CD4-positive, alpha-beta T cell treated with Interleukin-6 at 100 ng/mL for 8 hours (primary cell): ENCODE measurements at places on chromosomes 7 and 10.

DNA sequence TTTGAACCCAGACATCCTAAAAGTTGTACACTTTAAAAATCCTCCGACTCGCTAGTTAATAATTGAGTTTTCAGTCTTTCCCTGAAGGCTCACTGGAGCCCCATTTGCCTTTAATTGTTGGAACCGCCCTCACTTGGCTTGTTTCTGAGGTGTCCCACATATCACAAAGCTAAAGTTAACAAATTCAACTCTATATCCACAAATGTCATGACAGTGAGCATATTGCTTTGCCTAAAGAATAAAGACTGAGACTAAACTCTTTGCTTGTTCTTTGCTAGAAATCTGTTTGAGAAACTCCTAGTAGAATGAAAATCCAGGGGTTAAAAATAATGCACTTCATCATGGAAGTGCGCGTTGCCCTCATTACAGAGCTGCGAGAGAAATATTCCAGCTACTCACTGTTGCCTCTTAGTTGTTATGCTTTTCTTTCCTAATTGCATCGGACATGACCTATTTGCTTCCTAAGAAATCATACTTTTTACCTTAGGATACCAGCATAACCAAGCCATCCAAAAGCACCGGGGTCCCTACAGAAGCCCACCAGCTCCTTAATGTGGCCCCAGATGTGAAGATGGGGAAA is 752 bp downstream of the THSD7A start:
- no peak for DNase-seq

DNA sequence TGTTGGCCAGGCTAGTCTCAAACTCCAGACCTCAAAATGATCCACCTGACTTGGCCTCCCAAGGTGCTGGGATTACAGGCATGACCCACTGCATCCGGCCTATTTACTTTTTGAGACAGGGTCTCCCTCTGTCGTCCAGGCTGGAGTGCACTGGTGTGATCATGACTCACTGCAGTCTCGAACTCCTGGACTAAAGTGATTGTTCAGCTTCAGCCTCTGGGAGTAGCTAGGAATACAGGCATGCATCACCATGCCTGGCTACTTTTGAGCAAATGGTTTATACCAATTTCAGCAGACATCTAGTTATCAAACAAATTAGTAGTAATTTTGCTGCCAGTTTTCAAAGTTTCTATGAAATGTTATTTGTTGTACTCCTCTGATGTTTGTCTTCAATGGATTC is 2.2 kb upstream of the WAC start:
- DNase-seq: no peak

- DNase-seq: no peak
Measured at GRCh38 chr10:101249171-101249581, 19.9 kb upstream of the LBX1 start.

DNA sequence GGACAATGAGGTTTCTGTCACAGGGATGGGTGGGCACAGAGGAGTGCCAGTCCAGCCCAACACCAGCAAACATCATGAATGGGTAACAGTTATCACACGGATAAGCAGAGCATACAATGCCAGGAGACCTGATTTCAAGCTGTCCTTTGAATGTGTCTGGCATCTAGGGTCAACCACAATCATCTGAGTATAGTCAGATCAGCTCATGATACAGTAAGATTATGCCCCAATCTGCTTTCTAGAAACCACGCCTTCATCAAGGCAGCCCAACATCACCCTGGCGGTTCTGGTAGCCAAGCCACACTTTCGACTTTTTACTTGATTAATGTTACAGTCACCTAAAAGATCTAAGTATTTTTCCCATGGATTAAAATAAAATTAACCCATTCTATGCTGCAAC is 10.5 kb downstream of the FAM171A1 start:
- DNase-seq: no peak

DNA sequence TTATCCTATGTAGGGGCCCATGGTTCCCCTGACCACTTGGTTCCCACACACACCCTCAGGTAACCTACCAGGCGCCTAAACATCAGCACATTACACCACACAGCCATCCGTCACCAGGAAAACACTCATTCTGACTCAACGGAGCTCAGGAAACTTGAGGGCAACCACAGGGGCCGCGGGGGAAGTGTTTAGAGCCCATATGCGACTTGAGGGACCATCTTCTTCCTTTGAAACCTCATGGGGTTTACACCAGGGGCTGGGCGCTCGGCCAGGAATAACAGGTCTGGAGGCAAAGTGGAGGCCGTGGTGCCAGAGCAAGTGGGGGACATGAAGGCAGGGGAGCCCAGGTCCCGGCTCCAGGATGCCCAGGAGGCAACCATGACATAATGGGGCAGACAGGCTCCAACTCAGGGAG is 1.5 kb downstream of the STX1A start:
- peak; percentile 75 for DNase-seq

- no peak for DNase-seq
Measured at GRCh38 chr7:192701-193480, 520 bp downstream of the FAM20C start.

DNA sequence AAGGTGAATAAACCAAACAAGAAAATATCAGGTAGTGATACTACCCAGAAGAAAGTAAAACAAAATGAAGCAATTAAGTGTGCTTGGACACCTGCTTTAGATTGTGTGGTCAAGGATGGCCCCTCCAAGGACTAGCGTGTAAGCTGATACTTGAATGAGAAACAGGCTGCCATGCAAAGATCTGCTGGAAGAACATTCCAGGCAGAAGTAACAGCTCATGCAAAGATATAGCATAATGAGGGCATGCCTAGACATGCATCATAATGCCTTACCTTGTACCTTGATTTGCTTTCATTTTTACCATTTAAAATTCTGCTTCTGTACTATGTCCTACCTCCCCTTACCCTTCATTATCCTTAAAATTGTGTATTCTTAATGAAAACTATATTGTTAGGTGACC is 74.8 kb upstream of the HDAC9 start:
- DNase-seq: no peak

DNA sequence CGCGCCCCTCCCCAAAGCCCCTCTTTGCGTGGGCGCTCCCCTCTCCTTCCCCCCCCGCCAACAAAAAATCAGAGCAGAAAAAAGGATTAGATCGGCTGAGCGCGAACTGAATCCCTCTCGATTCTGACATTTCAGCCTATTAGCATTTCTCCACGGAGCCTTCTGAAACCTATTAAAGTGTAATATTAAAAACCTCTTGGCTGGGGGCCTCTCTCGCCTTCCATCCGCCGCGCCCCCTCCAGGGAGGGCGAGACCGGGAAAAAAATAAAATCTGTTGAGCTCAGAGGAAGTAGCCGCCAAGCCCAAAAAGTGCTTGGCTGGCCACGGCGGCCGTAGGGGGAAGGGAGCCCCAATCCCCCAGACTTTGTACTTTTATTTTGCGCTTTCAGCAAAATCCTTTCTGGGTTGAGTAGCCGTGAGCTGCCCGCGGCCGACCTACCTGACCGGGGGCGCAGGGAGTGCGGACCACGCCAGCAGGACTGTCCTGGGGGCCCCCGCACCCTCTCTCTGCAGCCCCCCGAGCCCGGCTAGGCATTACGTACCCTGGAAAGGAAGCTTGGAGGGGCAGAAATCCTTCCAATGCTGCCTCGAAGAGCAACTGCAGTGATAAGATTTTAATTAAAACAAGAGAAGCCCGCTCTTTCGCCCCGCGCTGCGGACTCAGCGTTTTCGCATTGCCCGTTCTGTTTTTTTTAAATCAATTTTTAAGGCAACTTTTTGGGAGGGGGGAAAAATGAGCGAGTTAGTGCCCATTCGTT is 1.3 kb upstream of the TNRC18 start:
- DNase-seq: no peak

- no peak for DNase-seq
Measured at GRCh38 chr7:1130021-1130990, 29.7 kb downstream of the ZFAND2A start.

DNA sequence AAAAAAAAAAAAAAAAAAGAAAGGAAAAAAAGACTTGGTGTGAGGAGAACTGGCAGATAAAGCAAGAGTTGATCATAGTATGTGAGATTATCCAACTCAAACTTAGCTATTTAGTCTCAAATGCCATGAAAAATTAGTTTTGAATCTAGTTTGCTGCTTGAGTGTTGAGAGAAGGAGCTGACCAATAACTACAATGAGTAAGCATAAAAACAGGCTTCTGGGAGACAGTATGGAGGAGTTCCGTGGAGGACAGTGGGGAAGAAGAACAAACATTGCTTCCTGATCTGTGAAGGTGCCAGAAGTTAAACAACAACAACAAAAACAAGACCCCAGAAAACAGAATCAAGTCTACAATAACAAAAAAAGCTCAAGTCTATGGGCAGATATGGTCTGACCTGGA is 317.1 kb upstream of the POT1 start:
- no peak for DNase-seq

- no peak for DNase-seq
Measured at GRCh38 chr10:48390558-48390871, 84.0 kb downstream of the MAPK8 start.

DNA sequence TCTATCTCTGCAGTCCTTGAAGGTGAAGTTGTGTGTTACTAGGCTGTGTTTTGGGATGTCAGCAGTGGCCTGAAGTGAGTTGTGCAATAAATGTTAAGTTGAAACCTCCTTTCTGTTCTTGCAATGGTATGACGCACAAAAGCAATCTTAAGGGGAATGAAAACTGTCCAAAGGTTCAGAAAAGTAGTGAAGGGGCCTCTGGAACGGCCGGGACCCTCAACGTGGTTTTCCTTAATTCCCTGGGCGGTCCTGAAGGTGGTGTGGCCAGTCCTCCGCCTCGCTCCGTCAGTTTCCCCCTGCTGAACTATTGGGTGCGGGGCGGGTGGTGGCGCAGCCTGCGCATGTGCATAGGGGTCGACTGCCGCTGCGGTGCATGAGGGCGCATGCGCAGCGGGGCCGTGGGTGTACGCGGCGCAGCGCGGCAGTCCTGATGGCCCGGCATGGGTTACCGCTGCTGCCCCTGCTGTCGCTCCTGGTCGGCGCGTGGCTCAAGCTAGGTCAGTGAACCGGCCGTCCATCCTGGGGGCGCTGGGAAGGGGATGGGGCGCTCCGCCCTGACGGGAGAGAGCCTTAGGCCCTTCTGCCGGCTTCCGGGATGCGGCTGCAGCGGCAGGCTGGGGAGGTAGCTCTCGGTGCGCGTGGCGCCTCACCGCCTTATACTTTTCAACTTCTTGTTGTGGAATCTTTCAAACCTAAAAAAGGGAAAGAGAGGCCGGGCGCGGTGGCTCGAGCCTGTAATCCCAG is at the start of gene SUMF2:
SUMF2 (plus strand) TSS at position 405 of the 744 bp plus-strand sequence; CDS start at position 431, 26 bp downstream.
- DNase-seq: peak; percentile 87

GRCh38 chr7:132279718-132280117 is 296.6 kb downstream of the PLXNA4 start:
- DNase-seq: no peak

- no peak for DNase-seq
Measured at GRCh38 chr10:86292462-86293395, 73.9 kb downstream of the GRID1 start.

- no peak for DNase-seq
Measured at GRCh38 chr10:120996456-120997034, 145.4 kb downstream of the WDR11 start.

DNA sequence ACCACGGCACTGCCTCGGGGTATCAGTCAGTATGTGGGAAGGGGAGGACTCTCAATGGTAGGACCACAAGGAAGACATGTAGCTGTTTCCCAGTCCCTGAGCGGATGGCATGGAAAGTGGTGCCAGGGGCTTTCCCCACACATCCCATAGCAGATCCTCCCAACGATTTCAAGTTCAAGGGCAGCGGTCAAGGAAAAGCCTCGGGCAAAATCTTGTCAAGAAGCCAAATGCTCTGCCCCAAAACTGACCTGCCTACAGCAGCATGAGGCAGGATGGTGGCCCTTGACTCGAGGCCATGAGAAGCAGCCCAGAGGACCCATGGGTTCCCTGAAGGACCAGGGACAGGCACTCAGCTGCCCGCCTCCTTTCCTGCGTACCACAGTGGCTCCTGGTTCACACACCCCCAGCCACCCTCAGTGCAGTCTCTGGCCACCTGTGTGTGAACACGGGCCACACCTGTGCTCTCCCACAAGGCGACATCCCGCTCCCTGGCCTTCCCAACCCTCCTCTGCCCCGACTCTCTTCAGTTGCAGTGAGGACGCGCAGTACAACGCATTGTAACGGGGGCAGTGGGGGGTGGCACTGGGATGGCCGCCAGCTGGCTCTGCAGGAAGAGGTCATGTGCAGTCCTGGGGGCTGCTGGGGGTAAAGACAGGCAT is 43.6 kb downstream of the CTBP2 start:
- no peak for DNase-seq

- DNase-seq: no peak
Measured at GRCh38 chr7:155874010-155874409, 61.7 kb upstream of the SHH start.

- DNase-seq: no peak
Measured at GRCh38 chr7:111835066-111835465, 272.8 kb upstream of the IMMP2L start.

DNA sequence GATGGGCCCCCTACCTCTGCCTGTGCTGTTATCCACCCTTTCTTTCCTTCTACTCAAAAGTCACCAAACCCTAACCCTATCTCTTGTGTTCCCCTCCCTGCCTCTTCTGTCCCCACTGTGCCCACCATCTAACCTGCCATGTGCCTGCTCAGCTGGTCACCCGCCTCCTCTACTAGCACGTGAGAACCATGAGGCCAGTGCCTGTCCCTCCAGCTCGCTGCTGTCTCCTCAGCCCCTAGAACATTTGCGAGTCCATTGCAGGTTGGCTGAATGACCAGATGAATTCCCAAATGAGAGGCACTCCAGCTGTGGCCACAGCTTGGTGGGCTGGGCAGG is 129.0 kb downstream of the ARHGAP22 start:
- DNase-seq: no peak

GRCh38 chr10:127922675-127923366 is 15.9 kb downstream of the PTPRE start:
- DNase-seq: no peak

GRCh38 chr10:89677341-89677740 is 24.0 kb upstream of the KIF20B start:
- DNase-seq: no peak

GRCh38 chr7:5214236-5214635 is 24.2 kb downstream of the WIPI2 start:
- no peak for DNase-seq

DNA sequence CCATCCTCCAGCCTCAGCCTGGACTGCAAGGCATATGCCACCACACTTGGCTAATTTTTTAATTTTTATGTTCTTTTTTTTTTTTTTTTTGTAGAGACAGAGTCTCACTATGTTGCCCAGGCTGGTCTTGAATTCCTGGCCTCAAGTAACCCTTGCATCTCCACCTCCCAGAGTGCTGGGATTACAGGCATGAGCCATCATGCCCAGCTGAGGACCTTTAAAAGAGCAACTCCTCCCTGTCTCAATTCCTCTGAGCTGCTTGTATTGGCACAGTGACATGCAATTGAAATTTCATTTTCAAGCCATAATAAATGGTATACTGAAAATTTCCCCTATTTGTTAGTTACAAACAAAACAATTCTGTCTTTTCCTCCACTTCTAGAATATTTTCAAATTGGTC is 19.5 kb downstream of the DNAJB9 start:
- no peak for DNase-seq

GRCh38 chr7:45985902-45986301 is 64.8 kb upstream of the IGFBP3 start:
- DNase-seq: no peak

DNA sequence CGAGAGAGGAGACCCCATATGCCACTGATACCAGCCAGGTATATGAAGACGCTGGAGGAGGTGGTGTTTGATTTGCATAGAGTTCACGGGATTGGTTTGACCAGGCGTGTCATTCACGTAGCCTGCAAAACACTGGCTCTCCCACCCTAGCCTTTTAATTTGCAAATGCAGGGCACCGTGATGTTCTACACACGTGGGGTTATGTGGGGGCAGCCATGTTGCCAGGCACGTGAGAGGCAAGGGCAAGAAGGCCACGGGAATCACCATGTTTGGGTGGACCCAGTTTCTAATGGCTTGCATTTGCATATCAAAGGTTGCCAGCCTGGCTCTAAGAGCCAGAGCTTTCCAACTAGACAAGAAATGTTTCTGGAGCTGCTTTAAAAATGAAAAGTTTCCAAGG is 117.2 kb upstream of the LYZL1 start:
- DNase-seq: no peak
